Natural killer cell (primary cell): ENCODE measurements at places on chromosomes 5 and 9. TPM values are rescaled to one million over a fixed set of nuclear protein-coding genes. Genes with fewer than 3 reads are reported as not detected.

NR2F1-AS1 gene
- total RNA-seq: not detected

DND1 gene
- total RNA-seq: 1.1 TPM

BSPRY gene
- total RNA-seq: 5.5 TPM

TMC1 gene
- total RNA-seq: not detected

JMY gene
- 28.7 TPM for total RNA-seq

- DNase-seq: no peak
Observed at GRCh38 chr5:173499471-173500212, 116.8 kb downstream of the BOD1 start.

- DNase-seq: no peak
Observed at GRCh38 chr5:44361342-44362001, 27.7 kb downstream of the FGF10 start.

DNA sequence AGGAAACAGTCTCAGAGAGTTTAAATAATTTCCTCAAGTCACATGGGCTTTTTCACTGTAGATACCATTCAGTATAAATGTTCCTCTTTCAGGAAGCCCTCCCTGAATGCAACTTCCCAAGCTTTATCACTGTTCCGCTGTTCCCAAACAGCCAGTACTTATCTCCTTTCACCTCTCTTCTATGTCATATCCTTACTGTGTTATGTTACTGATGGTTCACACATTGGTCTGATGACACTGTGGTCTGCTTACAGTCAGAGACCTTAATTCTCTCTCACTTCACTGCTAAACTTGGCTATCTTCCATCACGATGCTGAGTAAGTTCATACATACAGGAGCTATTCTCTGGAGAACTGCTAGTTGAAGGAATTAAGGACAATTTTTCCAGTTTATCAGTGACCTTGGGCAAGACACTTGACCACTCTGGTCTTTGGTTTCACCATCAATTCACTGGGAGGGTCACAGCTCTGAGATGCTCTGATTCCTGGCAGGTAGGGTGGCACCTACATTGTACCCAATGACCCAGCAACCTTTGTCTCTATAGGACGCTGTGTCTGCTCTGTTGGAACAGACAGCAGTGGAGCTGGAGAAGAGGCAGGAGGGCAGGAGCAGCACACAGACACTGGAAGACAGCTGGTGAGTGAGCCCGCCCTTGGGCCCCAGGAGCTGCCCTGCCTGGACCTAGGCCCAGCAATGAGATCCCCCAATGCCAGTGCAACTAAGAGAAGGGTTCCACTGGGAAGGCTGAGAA, 42.1 kb upstream of the RARS1 start:
- no peak for DNase-seq

DNA sequence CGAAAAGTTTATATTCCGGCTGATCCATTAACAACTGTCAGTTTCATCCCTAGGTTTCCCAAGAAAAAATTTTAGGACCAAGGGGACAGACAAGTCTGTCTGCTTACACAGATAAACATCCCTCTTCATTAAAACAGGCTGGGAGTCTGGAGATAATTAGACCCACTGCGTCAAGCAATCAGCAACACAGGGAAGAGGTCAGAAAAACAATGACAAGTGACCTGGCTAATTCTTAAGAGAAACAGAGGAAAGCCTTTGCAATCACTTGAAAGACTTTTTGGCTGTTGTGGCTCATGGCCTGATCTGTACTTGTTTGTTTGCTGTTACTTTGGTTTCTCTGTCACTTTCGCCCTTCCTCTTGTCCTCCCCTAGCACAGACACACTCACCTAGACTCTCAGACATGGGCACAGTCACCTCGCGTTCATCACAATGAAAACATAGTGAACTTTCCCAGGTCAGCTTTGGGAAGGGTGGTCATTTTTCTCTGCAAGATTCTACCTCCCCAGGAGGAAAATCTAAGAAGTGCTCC, 2.9 kb upstream of the CCDC192 start:
- DNase-seq: no peak

GRCh38 chr5:139108063-139108824, 89.9 kb downstream of the SIL1 start:
- no peak for DNase-seq

DNA sequence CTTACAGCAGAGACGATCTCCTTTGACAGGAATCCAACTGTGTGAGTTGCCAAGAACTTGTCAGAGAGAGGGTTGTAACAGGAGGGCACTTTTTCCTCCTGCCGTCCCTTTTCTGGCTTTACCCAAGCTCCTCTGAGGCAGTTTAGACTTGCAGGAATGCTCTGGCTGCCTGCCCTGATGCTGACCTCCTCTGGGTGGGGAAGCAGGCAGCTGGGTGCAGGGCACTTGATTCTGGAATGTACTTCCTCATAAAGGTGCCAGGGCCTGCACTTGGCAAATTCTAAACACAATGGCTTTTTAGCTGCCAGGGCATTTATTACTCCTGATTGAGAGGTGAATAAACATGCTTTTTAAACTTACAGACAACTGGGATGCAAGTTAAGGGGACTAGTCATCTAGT, 190.4 kb downstream of the EPB41L4A start:
- DNase-seq: no peak

GRCh38 chr5:141608557-141608956, 10.2 kb downstream of the DIAPH1 start:
- DNase-seq: no peak

- DNase-seq: no peak
Observed at GRCh38 chr9:88736136-88736637, 201.2 kb downstream of the NXNL2 start.

- DNase-seq: no peak
Observed at GRCh38 chr9:6218099-6218502, 2.5 kb downstream of the IL33 start.
